ENCODE measurements at places on chromosomes 13 and 19.

DNA sequence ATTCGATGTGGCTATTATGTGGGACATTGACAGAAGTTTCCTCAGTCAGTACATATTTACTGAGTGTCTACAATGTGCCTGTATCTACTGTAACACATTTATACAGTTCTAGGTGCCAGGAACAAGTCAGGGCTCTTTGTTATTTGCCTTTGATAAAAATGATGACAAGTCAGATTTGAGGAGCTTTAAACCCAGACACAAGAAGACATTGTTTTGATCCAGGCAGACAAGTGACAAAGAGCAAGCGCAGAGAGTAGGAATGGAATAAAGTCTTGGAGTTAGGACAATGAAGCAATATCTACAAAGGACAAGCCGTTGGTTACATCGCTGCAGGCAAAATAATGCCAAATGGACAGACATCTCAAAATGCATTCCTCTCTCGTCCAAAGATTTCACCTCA lies 70.1 kb downstream of the ITGBL1 start:
- no peak for DNase-seq

DNA sequence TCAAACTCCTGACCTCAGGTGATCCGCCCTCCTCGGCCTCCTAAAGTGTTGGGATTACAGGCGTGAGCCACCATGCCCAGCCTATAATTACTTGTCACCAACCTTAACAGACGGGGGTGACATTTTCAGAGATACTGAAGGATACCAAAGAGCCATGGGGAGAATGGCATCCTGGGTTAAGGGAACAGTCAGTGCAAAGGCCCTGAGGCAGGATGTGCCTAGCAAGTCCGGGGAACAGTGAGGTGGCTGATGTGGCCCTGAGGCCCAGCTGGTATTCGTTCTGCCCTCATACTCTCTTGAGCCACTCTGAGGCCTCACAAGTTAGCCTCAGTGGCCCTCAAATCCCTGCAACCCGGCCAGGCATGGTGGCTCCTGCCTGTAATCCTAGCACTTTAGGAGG lies 15.0 kb upstream of the ANGPTL8 start:
- DNase-seq: no peak

GRCh38 chr13:78608252-78608687 lies 4.9 kb upstream of the POU4F1 start:
- DNase-seq: no peak

DNA sequence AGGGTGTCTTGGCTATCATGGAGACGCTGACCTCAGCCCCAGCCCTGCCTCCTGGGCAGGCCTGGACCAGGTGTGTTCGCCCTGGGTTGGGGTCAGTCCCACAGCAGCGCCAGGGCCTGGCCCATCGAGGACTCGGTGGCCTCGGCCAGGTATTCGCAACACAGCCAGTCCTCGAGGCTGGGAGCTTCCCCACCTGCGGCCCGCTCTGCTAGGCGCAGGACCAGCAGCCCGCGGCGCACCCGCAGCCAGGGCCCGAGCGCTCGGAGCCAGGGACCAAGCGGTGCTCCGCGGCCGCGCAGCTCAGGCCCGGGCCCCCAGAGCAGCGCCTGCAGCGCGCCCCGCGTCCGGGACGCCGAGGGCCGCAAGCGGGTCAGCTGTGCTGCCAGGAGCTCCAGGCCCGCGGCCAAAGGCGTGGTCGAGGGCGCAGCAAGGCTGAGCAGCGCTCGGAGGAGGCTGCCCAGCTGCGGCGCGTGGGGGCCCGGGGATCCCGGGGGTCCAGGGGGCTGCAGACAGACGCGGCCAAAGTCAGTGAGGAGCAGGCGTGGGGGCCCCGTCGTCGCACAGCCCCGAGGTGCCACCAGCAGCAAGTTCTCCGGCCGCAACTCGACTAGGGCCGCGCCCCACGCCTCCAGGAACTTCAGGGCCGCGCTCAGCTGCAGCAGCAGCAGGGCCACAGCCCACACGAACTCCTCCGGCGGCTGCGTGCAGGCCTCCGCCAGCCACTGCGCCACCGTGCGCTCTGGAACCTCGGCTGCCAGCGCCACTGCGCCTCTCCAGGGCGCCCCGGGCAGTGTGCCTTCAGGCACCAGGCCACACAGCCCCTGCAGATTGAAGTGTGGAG lies 6.2 kb downstream of the PEAK3 start:
- no peak for DNase-seq

DNA sequence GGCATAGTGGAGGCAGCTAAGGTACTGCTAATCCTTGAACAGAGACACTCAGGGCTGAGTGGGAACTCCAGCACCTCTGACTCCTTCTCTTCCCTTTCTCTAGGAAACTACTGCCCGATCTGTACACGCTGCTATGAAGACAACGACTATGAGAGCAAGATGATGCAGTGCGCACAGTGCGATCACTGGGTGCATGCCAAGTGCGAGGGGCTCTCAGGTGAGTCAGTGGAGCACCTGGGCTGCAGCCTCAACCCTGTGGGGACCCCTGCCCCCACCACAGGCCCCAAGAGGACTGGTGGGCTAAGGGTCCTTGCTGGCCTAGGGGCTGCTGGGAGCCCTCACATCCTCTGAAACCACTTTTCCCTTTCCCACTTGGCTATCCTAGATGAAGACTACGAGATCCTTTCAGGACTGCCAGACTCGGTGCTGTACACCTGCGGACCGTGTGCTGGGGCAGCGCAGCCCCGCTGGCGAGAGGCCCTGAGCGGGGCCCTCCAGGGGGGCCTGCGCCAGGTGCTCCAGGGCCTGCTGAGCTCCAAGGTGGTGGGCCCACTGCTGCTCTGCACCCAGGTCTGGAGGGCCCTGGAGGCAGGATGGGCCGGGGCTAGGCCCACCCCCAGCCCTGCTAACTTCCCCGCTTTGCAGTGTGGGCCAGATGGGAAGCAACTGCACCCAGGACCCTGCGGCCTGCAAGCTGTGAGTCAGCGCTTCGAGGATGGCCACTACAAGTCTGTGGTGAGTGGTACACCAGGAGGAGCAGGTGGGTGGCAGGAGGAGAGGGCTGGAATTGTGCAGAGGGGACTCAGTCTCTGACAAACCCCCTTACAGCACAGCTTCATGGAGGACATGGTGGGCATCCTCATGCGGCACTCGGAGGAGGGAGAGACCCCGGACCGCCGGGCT lies 9.5 kb downstream of the KMT2B start:
- no peak for DNase-seq

GRCh38 chr19:7371001-7371400 lies 22.3 kb downstream of the ARHGEF18 start:
- no peak for DNase-seq

- DNase-seq: no peak
Measured at GRCh38 chr19:54691582-54692297, 29.0 kb downstream of the LILRB4 start.

DNA sequence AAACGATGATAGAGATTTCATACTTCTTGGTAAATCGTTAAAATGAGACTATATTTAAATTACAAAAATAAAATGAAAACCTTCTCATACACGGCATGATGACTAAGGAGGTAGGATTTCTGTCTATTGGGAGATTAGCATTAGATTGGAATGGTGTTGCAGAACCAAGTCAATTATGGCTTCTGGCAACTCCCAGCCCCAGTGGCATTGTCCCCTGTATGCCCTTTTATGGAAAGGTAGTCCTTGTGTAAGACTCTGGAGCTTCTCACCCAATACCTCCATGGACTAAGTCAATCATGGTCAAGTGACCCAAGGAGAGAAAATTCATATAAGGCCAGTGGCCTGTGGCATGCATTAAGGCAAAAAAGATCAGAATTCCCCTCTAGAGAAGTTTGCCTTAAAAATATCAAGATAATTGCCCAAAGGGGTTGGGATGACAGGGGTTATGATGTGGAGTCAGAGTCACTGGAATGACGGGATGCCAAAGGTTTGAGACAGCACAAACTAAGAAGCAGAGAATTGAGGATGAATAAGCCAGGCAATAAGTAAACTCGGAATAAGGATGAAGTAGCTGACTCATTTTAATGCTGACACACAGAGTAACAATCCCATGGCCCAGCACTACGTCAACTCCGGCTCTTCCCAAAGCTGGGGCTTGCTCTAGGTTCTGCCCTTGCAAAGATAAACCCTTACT lies 57.8 kb upstream of the POSTN start:
- DNase-seq: no peak

DNA sequence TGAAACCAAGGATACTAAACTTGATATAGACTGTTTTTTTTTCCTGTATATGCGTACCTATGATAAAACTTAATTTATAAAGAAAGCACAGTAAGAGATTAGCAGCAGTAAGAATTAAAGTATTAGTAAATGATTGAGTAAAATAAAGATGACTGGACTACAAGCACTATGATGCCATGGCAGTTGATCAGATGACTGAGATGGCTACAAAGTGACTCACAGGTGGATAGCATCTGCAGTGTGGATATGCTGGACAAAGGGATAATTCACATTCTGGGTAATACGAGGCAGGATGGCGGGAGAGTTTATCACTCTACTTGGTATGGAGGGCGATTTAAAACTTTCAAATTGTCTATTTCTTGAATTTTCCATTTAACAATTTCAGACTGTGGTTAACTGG lies 11.8 kb downstream of the HTR2A start:
- DNase-seq: no peak

DNA sequence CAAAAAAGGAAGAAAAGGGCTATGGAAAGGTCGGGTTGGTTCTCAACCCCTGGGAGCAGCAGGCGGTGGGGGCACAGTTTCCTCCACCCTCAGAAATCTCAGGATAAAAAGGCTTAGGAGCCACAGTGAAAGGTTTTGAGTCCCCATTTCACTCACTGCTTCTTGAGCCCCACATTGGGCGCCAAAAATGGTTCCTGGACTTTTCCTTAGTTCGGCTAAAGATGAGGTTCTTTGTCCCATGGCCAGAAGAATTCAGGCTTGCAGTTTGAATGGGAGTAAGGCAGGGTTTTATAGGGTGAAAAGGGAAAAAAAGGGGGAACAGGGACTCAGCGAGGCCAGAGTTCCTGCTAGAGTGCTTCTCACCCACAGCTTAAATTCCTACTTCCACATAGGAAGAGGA lies 179.5 kb downstream of the GGACT start:
- no peak for DNase-seq

- no peak for DNase-seq
Measured at GRCh38 chr13:29801737-29802305, 48.6 kb downstream of the UBL3 start.

- no peak for DNase-seq
Measured at GRCh38 chr13:111093634-111094033, 21.5 kb upstream of the ARHGEF7 start.

DNA sequence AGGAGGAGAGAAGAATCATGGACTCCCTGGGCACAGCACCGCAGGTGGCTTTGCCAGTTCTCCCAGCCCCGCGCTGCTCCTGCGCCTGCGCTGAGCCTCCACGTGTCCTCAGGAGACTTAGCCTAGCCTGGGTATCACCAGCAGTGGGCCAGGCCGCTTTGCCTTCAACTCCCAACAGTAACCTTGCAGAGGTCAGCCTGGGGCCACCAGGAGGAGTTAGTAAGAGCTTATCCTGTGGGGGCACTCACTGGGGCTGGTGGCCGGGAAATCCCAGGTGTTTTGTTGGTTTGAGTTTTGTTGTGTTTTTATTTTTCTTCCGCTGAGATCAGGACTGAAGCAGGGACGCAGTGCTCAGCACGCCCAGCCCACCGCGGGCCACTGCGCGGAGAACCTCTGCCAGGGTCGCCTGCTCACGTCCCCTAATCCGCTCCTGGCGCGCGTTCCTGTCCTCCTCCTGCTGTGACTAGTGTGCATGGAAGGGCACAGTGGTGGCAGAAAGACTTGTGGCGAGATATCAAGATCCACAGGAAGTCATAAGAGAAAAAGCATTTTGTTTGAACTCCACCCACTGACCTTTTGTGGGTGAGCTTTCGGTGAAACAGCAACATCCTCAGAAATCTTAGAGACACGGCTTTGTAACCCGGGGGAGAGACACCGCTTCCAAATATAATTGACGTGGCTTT lies 207.4 kb upstream of the RFC3 start:
- DNase-seq: peak; percentile 32

GRCh38 chr13:37640499-37640898 lies 41.9 kb upstream of the POSTN start:
- no peak for DNase-seq

DNA sequence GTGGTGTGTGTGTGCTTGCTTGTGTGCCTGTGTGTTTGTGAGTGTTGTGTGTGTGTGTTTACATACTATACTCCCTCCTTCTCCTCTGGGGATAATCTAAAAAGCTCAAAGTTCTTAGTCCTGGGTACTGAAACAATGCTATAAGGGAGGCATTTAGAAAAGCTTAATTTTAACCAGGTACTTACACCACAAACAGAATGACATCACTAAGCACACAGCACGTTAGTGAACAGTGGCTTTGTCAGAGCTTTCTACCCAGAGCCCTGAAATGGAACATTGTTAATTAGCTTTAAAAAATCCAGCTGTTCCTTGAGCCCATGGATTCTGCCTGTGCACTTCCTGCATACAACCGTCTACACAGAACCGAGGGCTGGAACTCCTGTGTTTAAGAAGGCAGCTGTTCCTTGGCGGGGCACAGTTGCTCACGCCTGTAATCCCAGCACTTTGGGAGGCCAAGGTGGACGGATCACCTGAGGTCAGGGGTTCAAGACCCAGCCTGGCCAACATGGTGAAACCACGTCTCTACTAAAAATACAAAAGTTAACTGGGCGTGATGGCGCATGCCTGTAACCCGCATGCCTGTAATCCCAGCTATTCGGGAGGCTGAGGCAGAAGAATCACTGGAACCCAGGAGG lies 69.6 kb upstream of the RNF113B start:
- no peak for DNase-seq

GRCh38 chr13:20825477-20825875 lies 51.7 kb upstream of the EEF1AKMT1 start:
- no peak for DNase-seq

DNA sequence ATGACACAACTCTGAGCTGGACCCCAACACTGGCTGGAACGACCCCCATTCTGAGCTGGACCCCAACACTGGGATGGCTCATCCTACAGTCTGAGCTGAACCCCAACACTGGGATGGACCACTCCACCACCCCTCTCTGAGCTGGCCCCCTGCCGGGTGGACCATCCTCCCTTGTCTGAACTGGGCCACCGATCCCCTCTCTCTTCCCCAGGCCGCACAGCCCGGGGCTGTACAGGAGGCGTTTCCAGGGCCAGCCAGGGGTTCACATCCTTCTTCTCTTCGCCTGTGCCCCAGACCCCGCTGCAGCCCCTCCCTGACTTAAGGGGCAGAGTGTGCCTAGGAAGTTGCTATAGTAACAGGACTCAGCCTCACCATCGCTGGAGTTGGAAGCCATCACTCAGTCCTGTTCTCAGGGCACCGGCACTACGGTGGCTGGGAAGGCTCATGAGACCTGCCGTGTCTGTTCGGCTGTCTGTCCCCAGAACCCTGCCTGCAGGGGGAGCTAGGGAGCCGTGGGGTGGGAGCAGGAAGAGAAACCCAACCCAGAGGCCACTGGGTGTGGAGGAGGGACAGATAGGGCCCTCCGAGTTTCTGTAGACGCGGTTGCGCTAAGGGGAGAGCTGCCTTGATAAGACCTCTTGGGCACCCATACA lies 3.7 kb downstream of the PRKACA start:
- DNase-seq: peak; percentile 39

- DNase-seq: no peak
Measured at GRCh38 chr13:98452851-98453843, 123.8 kb downstream of the STK24 start.
